ENCODE measurements at places on chromosomes 16 and 17.
A peak's percentile ranks its signal among the peaks of the same experiment; 100 is the strongest.

DNA sequence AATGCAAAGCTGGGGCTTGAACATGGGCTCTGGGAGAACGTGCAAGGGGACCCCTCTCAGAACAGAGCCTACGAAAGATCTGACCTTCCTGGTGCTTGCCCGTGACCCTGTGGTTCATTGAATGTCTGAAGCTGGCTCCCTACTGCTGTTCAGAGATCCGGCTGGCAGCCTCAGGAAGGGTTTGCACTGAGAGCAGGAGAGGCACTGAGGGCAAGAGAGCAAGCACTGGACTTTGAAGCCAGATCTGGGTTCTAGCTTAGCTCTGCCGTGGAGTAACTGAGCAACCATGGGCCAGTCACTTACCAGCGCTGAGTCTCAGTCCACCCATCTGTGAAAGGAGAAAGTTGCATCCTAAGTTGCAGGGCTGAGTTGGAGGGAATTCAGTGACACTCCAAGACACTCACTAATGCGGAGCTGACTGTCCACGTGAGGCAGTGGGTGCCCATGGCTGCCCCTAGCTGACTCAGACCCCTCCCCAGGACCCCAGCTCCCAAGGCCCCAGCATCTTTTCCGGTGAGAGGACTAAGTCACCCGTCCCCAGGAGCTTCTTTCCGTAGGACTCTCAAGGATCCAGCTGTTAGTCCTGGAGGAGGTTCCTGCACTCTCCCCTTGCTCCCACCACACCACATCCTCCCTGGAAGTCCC is 41.3 kb downstream of the BEAN1 start:
- DNase-seq: no peak

- DNase-seq: no peak
Measured at GRCh38 chr17:33667052-33667509, 374.0 kb upstream of the ASIC2 start.

DNA sequence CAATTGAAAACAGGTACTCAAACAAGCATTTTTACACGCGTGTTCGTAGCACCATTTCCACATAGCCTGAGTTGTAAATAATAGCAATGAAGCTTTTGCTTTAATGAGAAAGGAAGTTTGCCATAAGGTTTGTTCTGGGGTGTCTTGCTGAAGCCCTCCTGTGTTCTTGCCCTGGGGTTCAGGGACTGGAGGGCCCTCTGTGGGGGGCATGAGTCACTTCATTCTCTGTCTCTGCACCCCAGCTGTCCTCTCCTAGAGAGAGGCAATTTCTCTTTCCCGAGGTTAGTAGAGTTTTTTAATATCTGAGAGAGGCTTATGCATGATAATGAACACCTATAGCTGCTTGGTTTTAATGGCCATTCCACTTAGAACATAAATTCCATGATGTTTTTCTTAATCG is 9.6 kb downstream of the AFMID start:
- DNase-seq: no peak

GRCh38 chr17:80918731-80919130 is 72.9 kb upstream of the CHMP6 start:
- no peak for DNase-seq

DNA sequence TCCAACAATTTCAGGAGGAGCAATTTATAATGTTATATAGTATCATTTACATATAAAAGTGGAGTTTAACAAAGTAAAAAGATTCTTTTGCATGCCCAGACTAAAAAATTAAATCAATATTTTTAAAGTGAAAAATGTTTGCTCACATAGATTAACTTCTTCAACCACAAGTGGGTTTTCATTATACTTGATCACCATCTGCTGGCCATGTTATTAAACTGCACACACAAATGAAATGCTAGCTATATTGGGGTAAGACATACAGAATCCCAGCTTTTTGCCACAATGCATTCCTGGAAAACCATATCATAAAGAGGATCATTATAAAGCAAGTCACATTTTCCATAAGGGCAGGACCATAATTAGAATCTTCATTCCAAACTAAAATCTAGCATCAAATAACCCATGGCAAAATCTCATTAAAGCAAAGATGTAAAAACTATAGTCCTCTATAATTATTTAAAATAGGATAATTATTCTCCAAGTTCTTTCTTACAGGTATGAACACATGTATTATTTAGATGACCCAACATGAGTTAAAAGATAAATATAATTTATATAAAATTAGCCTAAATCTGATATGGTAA is 26.3 kb downstream of the CEP112 start:
- peak; percentile 33 for DNase-seq

DNA sequence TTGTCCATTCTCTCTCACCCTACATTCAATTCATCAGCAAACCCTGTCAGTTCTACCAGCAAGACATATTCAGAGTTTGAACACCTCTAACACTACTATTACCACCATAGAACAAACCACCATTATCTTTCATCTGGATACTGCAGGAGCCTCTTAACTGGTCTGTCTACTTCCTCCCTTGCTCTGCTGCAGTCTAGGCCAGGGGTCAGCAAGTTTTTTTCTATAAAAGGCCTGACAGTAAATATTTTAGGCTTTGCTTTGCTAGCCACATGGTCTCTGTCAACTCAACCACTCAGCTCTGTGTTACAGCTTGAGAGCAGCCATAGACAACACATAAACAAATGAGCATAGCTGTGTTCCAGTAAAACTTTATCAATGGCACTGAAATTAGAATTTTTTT is 13.8 kb downstream of the KCTD19 start:
- DNase-seq: no peak

DNA sequence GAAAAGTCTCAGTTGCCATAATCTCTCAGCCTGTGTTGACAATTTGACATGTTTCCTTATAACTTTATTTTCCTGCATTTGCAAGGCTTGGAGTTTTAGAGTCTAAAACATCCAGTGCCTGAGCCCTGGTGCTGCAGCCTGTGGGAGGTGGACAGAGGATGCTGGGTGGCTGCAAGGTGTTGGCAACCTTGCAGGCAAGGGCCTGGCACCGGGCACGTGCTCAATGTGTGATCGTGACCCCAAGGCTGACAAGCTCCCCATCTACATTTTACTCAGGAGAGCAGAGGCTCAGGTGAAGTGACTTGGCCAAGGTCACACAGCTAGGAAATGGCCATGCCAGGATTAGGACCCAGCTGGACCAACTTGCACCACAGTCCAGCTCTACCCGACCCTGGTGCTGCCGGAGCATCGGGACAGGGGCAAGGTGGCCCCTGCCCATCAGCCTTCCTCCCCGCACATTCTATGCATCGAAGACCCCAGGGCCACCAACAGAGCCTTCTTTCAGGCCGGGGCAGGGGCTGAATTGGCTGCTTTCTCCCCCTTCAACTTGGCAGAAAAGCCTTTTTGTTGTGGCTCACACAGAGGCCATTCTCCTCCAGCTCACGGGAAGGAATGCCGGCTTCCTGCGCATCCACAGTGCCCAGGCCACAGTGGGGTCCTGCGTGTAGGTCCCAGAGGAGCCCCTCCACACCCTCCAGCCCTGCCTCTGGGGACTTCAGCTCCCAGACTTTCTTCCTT is 23.1 kb downstream of the MMP15 start:
- DNase-seq: no peak

DNA sequence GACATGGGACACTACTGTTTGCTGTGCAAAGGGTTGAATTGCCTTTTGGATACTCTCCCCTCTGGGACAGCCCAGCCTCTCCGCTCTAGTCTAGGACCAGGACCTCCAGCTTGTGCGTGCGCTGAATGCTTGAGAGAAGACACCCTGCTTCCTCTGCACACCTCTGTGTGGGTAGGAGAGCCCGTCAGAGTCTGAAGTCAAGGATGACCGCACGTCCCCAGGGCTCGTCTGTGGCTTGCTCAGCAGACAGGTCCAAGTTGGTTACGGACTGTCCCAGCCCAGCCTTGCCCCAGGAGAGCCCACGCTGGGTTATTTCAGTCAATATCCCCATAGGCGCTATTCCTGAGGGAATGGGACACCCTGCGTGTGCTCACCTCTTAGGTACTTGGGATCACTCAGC is 3.7 kb downstream of the C16orf89 start:
- no peak for DNase-seq

GRCh38 chr16:67164599-67165061 is at the start of gene HSF4:
Gene HSF4 (plus strand): TSS chr16:67164745. CDS start chr16:67164812, 67 bp downstream.
- no peak for DNase-seq

DNA sequence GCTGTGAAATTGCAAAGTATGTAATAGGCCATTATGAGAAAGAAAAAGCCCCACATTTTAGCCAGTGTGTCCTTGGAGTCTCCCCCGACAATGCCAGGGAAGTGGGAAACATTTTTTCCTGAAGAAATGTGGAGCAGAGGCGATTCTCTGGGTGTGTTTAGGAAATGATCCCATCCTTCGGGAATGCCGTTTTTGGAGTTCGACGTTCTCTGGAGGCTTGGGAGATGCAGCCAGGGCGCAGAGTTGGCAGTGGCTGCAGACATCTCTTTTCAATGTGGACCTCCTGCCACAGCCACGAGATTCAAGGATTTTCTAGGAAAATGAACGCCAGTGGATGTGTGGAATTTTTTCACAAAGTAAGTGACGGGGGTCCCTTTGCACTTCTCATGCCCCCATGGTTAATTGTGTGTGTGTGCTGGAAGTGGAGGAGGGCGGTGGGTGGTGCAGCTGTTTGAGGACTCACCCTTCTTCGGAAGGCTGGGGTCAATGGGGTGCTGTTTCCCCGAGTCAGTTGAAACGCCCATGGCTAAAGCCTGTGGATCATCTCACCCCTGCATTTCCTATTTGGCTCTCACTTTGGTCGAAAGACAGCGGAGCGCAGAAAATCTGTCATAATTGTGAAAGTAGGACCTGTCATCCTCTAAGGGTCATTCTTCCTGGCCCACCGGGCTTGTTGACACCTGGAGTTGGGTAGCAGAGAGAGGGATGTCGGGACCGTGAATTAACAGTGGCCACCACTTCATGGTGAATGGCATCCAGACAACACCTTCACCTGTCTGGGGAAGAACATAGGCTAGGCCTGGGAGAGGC is 73.2 kb downstream of the CMIP start:
- no peak for DNase-seq

DNA sequence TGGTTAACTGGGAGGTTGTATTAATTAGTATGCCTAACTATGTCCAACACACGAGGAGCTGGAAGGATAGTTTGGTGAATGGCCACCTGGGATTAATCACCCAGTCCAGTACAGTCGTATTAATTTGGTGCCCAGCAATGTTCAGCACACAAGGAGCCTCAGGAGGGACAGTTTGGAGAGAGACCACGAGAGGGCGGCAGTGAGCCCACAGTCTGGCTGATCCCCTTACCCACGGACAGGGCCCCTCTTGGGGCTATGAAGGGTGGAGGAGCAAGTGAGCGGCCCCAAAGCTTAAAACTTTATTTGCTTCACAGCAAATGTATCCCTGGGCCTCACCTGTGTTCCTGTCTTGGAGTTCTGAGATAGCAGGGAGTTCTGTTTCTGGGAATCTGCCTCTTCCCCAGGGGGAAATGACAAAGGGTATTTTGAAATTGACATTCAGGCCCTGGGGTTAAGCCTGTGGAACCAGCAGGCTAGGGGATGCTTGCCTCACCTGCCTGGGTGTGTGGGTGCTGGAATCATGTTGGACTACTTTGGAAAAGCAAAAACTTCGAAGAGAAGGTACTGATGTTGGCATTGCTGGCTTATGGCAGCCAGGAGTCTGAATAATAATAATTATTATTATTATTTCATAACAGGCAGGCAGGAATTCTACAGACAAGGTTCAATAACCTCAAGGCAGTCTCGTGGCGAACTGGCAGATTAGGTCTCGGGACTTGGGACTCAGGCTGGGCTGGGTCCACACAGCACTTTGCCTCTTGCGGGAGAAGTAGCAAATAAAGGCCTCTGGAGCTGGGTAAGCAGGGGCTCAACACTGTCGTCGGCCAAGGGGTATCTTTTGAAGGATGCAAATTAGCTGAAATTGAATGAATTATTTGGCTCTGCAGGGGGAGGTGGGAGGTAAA is 227.6 kb upstream of the ASIC2 start:
- DNase-seq: peak; percentile 8

- DNase-seq: no peak
Measured at GRCh38 chr17:57178839-57179238, 77.5 kb upstream of the MSI2 start.

DNA sequence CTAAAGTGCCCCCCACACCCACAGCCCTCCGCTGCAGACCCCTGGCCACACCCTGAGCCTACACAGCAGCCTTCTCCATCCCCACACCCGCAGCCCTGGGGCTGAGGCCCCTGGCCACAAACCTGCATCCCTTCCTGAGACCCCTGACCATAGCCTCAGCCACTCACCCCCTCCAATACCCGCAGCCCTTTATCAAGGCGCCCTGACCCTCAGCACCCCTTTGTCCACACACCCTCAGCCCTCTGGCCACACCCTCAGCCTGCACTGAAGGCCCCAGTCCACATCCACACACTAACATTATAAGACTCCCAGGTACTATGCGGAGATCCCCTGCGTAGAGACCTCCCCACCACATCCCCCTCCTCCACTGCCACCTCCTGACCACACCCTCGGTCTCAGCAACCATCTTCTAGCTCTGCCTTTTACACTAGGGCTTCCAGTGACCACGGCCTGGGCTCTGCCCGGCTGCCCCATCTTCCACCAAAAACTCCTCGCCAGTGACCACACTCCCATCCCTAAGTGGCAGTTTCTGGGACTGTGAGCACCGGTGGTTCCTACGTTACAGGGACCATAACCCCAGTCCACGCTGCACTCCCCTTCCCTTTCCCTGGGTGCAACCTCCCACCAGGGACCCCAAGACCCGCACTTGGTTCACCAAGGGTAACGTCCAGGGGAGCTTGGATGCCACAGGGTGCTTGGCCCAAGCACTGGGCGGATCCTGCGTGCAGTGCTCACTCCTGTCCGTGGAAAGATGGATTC is 818 bp downstream of the TPPP3 start:
- no peak for DNase-seq

DNA sequence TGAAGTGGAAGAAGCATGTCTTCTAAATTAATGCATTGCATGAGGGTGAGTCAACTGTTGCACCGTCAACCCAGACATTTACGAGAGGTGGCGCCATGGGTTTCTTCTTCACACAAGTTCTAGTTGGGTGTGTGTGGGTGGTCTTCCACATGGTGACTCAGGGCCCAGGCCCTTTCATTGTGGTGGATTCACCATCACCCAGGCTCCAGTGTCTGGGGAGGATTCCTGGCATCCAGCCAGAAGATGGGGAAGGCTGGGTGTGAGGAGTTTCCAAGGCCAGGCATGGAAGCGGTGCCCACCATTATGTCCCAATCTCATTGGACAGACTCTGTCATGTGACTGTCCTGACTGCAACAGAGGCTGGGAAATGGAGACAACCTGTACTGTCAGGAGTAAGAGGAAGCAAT is 21.4 kb upstream of the JPH3 start:
- no peak for DNase-seq

DNA sequence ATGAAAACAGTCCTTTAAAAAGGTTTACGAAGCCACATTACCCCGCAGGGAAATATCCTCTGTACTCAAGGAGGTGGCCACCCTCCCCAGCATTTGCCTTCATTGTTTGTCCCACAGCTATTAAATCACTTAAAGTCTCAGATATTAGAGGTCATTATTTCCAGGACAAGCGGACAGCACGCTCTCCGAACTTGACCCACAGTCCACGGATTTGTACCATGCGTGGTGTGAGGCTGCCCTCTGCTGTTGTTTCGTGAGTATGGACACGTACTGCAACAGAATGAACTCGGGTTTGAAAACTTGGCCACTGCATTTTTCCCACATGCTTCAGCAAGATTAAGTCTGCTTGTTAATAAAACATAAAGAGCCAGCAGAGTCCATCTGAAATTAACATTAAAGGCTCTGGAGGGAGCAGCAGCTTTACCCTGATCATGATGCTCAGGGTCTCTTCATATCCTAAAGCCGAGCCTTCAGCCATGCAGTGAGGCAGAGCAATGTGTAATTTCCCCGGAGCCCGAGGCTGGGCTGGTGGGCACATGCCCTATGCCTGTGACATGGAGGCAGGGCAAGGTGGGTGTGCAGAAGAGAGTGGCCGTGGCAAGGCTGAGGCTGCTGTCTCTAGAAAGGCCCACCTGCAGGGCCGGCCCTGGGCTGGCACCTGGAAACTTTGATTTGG is 19.7 kb downstream of the MEAK7 start:
- DNase-seq: peak; percentile 31
